M059J (cell line): ENCODE measurements at places on chromosomes 2 and 18.

GRCh38 chr2:170394641-170395387, 216.9 kb downstream of the MYO3B start:
- DNase-seq = no peak

- DNase-seq = peak; percentile 69
Observed at GRCh38 chr2:119485336-119486110, 38.8 kb downstream of the SCTR start.

DNA sequence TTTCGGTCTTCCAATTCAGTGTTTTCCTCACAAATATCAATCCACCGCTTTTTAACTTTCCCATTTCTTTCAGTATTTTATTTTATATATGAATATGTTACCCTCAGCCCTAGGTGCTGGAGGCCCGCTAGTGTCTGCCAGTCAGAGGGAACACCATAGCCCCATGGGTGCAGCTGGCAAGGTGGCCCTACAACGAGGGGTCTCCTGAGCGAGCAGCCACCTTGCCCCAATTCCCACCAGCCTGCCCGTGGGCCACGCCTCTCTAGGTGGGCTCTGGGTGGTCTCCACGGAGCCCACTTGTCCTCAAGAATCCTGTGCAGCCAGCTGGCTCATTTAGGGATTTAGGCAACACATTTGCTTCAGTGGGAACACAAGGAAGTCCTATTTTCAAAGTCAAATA, 72.5 kb upstream of the RGPD5 start:
- no peak for DNase-seq

GRCh38 chr2:111618226-111618977, 265.6 kb downstream of the ANAPC1 start:
- DNase-seq = peak; percentile 58

DNA sequence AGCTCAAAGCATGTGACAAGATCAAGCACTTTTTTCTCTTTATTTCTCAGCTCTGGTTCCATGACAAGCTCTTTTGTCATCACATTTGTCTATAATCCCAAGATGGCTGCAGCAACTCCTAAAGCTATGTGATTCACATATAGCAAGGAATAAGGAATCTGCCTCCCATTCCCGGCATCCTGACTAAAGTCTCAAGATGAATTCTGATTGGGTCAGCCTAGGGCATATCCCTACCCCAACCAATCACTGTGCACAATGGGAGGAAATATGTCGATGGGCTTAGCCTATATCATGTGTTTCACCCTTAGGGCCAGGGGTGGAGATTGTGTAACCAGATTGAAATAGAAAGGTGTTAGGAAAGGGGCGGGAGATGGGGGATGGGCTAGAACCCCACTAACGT, 23.1 kb upstream of the COLEC12 start:
- DNase-seq = no peak

- DNase-seq = no peak
Observed at GRCh38 chr2:115163572-115163971, 721.1 kb downstream of the DPP10 start.

GRCh38 chr2:174730698-174731018, 33.6 kb downstream of the CHRNA1 start:
- no peak for DNase-seq

- no peak for DNase-seq
Observed at GRCh38 chr18:70296289-70296688, 7.4 kb downstream of the SOCS6 start.

GRCh38 chr2:50955081-50955480, 76.9 kb downstream of the NRXN1 start:
- DNase-seq = no peak

DNA sequence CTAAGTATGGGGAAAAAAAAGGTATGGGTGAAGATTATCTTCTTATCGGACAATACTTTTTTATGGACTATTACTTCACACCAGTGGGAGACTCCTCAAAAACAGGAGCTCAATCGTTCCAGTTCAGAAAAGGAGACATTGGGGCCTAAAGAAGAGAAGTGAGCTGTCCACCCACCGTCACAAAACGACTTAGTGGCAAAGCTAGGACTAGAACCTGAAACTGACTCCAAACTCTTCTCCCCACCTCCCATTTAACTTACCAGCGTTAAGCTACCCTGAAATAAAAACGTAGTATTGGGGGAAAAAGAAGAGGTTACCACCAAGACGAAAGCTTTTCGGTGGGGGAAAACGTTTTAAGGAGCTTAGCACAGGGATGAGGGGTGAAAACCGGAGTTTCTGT, 503 bp downstream of the GTF3C3 start:
- DNase-seq = peak; percentile 6

DNA sequence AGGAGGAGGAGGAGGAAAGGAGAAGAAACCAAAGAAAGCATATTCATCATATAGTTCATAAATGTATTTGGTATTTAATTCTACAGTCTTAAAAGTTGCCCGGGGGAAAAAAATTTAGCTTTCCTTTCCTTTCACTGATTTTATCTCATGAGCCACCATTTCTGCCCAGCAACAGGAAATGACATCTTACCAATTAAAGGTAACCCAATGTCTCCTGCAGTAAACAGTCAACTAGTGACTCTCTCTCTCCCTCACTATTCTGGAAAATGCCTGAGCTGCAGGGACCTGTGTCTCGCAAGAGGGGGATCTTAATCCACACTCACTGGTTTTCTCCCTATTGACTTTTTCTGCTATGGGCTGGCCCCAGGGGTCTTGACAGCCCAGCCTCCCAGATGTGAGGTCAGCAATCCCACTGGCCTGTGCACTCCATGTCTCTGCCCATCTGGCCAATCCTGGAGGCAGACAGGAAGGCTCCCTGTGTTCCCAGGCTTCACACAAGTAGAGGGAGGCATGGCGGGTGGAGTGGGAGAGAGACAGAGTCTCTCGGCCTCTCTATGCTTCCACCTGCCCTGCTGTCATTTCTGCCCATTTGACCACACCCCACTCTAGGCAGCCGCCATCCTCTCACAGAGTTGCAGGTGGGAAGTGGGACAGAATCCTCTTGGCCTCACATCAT, 85.4 kb upstream of the CABLES1 start:
- DNase-seq = peak; percentile 73

DNA sequence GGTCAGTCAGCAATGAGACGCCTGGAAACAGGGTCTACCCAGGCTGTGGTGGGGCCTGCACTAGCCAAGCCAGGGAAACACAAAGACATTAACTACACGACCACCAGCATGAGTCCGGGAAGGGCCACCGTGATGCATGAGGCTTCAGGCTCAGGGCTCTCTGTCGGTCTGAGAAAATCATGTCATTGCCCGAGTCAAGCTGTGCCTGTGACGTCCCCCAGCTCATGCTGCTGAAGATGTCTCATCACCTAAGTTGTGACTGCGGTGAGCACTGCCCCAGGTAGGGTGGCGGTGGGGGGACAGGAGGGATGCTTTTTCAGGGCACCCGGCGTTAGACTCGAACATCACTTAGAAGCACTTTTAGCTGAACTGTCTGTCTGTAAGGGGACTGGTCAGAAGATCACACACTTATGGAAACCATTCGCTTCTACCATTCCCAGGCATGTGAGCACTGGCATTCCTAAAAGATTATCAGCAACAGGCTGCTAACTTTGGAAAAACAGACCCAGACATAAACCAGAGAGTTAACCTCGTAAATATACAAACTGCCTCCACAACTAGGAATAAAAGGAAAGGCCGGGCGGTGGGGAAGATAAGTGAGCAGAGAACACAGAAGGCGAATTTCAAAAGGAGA, 234.5 kb downstream of the HDAC4 start:
- DNase-seq = no peak

GRCh38 chr2:1538663-1539062, 125.4 kb downstream of the TPO start:
- peak; percentile 16 for DNase-seq

DNA sequence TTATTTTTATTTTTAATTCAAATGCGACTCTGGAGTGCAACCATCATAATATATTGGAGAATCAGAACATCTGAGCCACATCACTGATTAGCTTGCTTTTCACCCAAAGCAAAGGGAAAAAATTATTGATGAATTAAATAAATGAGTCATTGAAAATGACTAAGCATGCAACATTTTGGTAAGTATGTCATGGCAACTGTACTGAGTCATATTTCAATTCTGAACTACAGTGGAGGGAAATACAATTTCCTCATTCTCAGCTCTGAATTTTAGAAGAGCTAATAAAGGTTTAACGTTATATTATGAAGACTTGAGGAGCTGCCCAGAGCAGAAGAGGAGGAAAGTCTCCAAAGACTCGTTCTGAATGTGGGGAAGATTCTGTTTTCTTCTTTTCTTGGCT, 89.6 kb upstream of the CCDC68 start:
- peak; percentile 60 for DNase-seq

DNA sequence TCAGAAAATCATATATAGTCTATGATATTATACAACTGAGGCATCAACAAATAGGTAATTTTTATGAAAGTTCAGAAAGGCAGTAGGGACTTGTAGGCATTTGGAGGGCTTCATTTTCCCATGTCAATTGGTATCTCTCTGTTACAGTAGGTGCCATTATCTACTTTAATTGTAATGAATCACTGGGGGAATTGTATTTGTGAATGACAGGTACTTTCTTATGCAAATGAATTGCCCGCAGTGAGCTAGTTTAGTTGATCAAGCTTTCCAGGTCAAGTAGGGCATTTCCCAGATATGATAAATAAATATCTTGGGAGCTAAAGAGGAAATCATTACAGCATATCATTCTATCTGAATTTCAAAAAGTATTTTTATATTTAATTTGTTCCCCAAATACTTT, 1116.3 kb downstream of the DPP10 start:
- no peak for DNase-seq

DNA sequence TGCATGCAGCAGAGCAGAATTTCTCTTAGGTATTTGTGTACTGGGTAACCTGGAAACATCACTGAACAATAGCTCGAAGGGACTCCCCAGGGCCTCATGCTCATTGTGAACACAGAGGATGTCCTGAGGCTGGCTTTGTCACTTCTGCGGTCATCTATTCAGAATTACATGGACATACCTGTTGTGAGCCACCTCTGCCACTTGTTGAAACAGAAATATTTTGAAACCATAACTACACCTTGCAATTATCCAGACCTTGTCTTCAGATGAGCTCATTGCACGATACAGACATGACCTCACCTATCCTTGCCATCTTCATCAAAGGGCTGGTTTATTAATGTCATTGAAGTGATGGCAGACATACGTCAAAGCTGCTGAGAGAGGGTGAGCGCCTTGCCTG, 23.4 kb upstream of the CREG2 start:
- peak; percentile 77 for DNase-seq

DNA sequence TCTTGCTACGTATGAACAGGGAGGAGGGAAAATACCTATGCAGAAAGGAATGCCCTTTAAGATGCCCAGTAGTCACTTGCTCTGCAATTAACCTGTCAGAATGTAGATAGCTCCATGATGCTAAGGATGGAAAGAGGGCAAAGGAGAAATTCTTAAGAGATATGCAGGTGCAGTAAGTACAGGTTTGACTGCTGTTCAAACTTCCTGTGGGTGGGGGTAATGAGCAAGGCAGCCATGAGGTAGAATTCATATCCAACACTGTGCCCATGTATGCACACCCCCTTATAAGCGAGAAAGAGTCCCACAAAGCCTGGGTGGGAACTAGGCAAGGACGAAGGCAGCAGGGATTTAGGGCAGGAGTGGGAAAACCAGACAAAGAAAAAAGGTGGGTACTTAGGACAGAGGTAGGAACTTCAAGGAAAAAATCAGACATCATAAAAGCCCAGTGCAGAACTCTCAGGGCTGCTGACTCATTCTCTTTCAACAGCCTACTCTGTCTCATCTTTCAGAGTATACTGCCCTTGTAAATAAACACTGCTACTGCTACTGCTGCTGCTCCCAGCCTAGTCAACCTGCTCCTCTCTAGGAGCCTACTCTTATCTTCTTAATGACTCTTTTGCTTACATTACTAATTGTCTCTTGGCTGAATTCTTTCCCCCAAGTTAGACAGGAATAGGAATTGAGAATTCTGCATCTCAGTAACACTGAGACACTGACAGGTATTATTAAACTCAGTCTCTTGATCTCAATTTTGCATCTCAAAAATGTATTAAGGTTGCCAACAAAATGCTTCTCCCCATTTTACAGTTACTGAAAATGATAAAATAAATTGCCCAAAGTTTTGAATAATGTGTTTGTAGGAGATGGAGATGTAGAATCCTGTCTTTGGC, 189.0 kb downstream of the PTH2R start:
- DNase-seq = peak; percentile 2

DNA sequence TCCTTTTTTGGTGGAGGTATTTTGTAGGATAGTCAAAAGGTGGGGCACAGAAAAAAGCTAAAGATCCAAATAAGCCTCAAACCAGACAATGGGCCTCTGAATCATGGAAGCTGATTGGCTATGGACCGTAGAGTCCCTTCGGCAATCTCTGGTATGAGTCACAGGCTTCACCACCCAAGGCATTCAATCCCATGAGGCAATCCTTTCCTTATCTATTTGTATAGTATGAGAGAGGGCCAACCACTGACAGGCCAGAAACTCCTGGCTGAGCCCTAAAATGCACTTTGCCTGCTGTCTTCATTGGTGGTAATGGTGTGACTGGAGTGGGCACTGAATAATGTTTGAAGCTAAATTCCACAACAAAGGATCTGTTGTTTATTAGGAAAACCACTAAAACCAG, 38.7 kb upstream of the MEX3C start:
- peak; percentile 85 for DNase-seq

- peak; percentile 16 for DNase-seq
Observed at GRCh38 chr18:8609659-8610458, 622 bp downstream of the RAB12 start.

DNA sequence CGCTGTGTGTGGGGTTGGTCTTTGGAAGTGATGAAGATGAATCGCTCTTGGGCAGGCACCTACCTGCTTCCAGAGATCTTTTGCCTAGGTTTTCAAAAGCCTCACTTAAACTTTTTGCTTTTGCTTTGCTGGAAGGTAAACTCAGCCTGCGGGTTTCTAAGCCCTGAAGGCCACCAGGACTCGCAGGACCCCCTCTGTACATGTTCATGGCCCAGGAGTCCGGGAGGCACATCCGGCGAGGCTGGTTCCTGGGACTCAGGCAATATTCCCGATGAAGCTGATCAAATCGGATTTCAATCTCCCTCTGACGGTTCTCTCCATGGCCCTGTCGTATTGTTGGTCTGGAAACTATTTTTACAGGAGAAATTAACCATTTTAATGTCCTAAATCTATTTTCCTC, 13.2 kb downstream of the HJURP start:
- no peak for DNase-seq

GRCh38 chr18:24000613-24001490, 13.7 kb upstream of the TTC39C start:
- DNase-seq = no peak

DNA sequence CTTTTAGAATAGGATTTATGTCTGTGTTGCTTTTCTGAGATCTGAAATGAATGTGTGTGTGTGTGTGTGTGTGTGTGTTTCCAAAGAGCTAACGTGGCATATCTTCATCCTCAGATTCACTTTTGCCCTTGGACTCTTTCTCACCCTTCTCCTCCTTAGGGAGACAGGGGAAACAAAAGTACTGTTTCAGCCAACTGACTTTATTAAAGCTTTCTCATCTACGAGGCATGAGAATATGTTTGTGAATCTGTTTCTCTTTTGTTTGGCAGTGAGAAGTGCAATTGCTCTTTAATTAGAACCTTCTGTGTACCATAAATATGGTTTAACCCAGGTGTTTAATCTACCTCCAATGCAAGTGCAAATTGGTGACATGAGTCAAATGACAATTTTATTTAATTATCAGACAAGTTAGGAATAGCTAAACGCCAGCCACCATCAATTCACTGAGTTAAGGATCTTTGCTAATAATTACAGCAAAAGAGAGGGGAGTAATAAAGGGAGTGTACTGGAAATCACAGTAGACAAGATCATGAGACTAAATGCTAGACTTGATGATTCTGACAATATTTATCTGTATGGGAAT, 186.4 kb upstream of the COL3A1 start:
- peak; percentile 27 for DNase-seq

GRCh38 chr18:76979111-76979751, 153.4 kb downstream of the MBP start:
- DNase-seq = no peak

GRCh38 chr2:112630268-112630667, 15.5 kb upstream of the SLC20A1 start:
- peak; percentile 52 for DNase-seq
